ENCODE measurements at places on chromosomes 6 and 20. TPM values are rescaled to one million over a fixed set of nuclear protein-coding genes. Genes with fewer than 3 reads are reported as not detected.

WASF1 gene
- 102 TPM for total RNA-seq

SLC22A1 gene
- total RNA-seq, result 1.5 TPM

GLP1R gene
- 0.31 TPM for total RNA-seq

TAAR2 gene
- total RNA-seq, result not detected

SEL1L2 gene
- 4.1 TPM for total RNA-seq

EEF1A2 gene
- 9.8 TPM for total RNA-seq

RBPJL gene
- 0.43 TPM for total RNA-seq

MEP1A gene
- 0.63 TPM for total RNA-seq

C4B gene
- total RNA-seq, result 21.3 TPM

C20orf141 gene
- 53.6 TPM for total RNA-seq

PDE7B gene
- total RNA-seq, result 4.4 TPM

BPI gene
- total RNA-seq, result 17.5 TPM

All from testis (tissue), 5 donors.